ENCODE measurements at places on chromosomes 16 and 17.
A peak's percentile ranks its signal among the peaks of the same experiment; 100 is the strongest.

DNA sequence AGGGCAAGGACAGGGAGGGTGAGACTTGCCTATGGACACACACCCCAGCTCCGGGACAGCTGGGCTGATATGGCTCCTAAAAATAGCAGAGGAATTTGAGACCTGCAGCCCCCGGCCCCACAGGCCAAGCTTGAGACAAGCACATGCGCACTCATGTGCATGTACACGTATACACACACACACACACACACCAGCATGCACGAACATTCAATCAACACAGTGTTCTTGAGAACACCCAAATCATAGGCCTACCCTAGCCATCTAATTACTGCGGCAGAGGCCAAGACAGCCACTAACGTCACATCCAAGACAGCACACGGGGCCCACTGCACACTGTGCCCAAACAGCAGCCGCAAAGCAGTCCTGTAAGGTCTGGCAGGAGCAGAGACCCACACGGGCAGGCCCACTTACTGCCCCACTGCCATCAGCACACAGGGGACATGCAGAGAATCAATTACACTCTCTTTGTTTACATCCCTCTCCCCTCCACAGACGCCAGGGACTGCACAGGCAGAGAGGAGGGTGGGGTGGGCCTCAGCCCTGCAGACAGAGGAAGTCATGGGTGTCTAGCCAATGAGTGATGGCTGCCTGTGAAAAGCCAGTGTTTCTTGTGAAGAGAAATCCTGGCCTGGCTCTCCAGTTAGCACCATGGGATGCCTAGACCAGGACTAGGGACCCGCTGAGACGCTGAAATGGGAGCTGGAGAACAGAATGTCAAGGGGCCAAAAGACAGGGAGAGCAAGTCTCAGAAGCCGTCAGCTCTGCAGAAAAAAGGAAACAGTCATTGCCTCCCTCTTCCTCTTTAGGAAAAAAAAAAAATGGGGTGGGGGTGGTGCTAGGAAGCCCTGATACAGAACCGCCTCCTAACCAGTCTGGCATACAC is 39.3 kb downstream of the MYO18A start:
- no peak for DNase-seq

DNA sequence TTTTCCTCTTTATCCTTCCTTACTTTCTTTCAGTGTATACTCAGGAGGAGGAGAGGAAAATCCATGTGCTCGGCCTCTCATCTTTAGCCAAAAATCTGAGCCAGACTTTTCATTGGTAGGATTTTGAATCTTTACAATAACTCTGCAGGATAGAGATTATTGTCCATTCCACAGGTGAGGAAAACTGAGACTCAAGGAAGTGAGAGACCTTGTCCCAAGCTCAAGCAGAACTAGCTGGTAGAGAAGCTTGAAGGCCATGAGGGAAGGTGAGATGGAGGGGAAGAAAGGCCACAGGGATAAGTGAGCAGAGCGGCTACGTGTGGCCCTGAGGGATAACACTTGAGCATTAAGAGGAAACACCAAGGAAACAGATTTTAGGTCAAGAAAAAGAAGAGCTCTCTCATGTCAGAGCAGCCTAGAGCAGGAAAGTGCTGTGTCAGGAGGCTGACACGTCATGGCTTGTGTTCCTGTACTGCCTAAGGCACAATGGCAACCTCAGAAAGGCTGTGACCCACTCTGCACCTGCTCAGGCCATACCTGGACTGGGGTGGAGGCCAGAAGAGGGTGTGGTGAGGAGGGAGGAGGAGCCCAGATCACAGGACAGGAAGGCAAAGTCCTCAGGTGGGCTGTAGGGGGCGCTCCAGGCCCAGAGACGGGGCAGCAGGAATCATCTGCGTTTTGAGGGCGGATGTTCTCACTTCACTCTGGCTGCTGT is 11.9 kb downstream of the MT4 start:
- peak; percentile 78 for DNase-seq

GRCh38 chr16:24349320-24349719 is 93.2 kb downstream of the CACNG3 start:
- DNase-seq: no peak

- no peak for DNase-seq
Measured at GRCh38 chr17:47257651-47258339, 4.2 kb downstream of the ITGB3 start.

DNA sequence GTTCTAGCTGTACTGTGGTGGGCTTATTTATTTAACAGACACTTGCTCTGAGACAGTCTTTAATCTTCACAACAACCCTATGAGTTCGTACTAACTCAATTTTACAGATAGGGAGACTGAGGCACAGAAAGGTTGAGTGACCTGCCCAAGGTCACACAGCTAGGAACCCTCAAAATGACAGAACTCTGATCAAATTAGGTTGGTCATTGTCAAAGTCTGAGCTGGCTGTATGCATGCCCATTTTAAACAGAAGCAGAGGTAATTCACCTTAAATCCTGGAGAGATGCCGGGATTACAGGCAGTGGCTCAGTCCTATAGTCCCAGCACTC is 24.9 kb downstream of the LAT start:
- no peak for DNase-seq
